ENCODE measurements at places on chromosomes 3 and 15.

DNA sequence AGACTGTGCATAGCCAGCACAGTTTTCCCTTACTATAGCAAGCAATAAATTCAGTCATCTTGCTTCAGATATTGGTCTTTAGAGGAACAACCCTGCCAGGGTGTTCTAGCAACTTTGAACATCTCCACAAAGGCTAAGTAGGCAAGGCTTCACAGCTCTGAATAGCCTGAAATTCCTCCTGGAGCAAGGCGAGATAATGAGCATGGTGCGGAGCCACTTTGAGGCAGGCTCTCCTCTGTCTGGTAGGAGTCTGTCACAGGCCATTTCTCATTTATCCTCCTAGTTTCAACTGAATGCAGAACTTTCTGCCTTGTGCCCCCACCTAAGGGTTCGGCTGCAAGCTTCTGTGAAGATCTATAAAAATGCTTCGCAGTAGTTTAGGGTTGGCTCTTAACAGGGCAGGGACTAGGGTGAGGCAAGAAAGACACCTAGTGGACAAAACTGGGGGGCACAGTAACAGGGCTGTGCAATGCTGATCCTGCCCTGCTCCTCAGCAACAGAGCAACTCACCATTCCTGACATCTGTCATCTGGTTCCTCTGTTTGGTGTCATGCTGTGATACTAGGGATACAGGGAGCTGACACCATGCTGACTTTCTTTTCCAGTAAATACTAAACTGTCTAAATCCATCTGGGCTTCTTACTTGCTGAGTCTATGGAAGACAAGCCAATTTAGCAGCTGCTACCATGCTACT lies 16.6 kb upstream of the EHHADH start:
- no peak for DNase-seq

GRCh38 chr3:184354121-184354728 lies 7.2 kb downstream of the CLCN2 start:
- peak; percentile 69 for DNase-seq

GRCh38 chr15:87672309-87673288 lies 583.9 kb downstream of the NTRK3 start:
- peak; percentile 23 for DNase-seq

DNA sequence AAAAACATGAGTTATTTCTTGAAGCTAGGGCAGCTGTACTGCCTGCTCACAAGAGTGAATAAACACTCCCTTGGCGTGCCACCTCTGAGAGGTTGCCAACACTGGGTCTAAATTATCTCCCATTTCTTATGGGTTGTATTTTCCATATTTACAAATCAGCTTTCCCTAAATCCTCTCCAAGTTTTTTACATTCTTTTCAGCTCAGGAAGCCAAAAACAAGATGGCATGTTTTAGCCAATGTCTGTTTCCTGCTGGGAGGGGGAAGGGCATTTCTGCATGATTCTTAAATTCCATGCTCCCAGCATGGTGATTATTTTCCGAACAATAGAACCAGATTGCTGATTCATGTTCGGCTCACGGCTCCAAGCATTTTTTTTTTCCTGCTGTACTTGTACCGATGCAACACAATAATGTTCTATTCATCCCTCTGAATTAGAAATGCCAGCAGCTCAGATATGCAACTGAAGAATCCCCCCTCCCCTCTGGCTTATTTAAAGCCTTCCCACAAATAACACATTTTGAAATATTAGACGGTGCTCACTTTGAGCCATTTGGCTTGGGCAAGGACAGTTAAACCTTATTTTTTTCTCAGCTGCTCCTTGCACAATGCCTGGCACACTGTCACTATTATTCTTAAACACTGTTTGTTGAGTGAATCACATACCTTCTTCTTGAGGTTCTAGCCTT lies 252.5 kb downstream of the THRB start:
- DNase-seq = peak; percentile 24

DNA sequence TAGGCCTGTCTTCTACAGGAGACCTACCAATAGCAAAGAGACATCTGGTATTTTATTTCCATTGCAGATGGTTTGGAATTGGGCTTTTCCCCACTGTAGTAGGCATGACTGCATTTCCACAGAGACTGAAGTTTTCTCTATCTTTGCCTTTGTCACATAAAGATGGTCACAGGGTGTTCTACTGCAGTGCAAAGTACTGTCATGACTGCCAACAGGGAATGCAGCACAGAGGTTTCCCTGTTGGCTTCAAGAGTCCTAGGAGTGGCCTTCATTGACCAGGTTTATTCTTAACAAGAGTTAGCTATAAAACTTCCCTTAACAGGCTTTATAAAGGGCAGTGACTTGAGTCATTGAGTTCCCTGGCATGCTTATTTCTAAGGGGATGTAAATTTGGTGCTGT lies 36.8 kb upstream of the TM4SF4 start:
- DNase-seq = no peak

- DNase-seq = no peak
These were observed 108.1 kb downstream of the LSAMP start for GRCh38 chr3:116337229-116337628.

DNA sequence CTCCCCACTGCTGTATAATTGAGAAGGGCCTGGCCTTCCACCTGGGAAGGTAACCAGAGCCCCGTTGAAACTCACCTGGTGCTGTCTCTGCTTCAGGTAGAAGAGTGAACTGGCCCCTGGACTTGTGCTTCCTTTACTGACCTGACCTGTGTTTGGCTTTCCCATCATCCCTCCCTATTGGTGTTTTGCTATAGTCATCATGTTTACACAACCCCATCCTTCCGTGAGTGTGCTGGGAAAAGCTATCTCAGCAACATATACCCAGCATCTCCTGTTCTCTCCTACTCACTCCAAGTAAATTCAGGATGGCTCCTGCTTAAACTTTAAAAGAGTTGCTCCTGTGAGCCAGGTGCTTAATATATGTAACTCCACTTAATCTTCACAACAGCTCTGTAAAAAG lies 77.2 kb upstream of the TSC22D2 start:
- no peak for DNase-seq

GRCh38 chr3:128269006-128269775 lies 115.9 kb downstream of the EEFSEC start:
- DNase-seq = no peak

All from left cardiac atrium (tissue), 4 donors.